ENCODE measurements at places on chromosomes 7 and 10.

DNA sequence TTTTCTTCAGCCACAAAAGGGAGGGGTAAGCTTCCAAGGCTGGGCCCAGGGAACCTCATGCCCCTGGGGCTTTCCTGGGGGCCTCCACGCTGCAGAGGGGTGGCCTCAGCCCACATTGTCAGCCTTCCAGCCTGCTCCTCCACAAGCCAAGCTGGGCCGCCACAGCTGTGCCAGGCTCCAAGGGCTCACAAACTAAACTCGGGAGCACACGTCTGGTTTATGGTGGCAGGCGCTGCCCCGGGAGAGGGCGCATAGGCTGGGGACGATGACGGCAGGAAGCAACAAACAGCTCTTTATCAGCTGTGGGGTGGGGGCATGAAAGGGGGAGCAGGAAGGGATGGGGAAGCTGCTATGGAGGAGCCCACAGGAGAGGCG lies 6.3 kb upstream of the CDH23 start:
- DNase-seq, result no peak

GRCh38 chr10:79260811-79261740 lies 86.2 kb upstream of the PPIF start:
- DNase-seq, result no peak

DNA sequence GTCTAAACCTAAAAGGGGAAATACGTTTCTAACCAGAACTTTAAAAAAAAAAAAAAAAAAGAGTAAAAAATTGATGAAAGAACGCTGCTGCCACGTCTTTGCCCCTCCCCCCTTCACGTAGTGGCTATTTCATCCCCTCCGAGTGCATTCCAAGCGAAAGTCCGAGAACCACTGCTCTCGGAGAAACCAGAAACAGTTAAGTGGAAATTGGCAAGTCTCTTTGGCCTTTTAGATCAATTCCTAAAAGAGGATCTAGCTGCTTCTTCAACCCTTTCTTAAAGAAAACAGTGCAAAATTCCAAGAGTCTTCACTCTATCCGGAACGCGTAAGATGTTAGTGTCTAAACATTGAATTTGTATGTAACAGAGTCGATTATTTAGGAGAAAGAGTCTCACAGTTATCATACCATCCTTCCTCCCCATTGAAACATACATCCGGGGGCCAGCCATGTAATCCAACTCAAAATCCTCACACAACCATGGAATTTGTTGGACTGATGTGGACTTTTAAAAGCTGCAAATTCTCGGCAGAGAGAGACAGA lies 1.1 kb downstream of the P4HA1 start:
- no peak for DNase-seq

DNA sequence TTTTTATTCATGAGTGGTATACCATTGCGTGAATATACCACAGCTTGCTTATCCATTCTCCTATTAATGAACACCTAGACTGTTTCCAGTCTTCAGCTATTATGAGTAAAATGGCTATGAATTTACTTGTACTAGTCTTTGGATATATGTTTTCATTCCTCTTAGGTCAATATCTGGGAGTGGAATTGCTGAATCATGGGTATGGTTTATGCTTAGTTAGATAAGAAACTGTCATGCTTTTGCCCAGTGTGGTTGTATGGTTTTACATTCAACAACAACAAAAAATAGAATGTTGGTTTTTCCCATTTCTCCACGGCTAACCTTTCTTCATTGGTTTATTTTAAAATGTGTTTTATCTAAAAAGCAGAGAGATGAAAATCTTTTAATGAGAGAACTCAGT lies 308.3 kb downstream of the PHF14 start:
- DNase-seq, result no peak

- DNase-seq, result no peak
Measured at GRCh38 chr10:35447693-35448407, 111.5 kb downstream of the CCNY start.

- no peak for DNase-seq
Measured at GRCh38 chr10:121244818-121245217, 353.4 kb downstream of the FGFR2 start.

GRCh38 chr10:5565205-5565545 lies 40.4 kb downstream of the CALML3 start:
- DNase-seq, result no peak

- DNase-seq, result peak; percentile 23
Measured at GRCh38 chr7:80699045-80699638, 60.7 kb downstream of the CD36 start.

- no peak for DNase-seq
Measured at GRCh38 chr7:51477323-51477722, 160.7 kb upstream of the COBL start.

GRCh38 chr7:39838326-39838725 lies 111.7 kb upstream of the CDK13 start:
- DNase-seq, result no peak

DNA sequence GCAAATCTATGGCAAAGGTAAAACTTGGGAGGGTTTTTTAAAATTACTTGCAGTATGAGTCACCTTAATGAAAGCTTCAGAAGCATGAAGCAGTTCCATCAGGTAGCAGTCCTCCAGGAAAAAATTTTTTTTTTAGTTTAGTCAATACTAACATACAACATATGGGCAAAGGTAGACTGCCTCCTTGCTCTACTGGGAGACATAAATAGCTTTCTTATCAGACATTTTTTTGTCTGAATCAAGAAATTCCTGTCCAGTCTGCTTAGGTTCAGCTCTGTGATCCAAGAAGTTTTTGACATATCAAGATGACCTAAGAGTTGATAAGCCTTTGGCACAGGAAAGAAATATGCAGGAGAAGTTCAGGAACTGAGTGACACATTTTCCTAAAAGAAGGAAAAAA lies 171.5 kb upstream of the TCF7L2 start:
- DNase-seq, result no peak

DNA sequence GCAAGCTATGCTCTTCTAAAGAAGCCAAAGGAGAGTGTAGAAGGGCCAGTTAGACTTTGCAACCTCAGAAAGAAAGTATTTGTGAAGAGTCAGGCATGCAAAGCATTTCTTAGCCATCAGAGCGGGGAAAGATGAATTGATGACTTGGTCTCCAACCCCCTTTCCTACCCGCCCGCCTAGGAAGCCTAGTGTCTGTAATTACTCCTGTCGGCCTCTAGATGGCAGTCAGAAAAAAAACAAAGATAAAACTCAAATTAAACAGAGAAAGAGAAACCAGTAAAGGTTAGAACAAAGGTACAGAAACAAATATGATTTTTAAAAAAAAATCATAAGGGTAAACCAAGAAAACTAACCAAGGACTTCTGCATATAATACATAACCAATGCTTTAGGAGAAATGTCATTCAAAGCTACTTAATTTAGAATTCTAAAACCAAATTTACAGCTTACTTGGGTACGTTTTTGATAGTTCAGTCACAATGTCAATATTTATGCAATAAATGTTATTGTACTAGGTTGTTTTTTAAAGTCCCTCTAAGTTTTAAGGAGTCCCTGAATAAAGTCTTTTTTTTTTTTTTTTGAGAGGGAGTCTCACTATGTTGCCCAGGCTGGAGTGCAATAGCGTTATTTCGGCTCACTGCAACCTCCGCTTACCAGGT lies 97.6 kb downstream of the LYZL1 start:
- DNase-seq, result no peak

DNA sequence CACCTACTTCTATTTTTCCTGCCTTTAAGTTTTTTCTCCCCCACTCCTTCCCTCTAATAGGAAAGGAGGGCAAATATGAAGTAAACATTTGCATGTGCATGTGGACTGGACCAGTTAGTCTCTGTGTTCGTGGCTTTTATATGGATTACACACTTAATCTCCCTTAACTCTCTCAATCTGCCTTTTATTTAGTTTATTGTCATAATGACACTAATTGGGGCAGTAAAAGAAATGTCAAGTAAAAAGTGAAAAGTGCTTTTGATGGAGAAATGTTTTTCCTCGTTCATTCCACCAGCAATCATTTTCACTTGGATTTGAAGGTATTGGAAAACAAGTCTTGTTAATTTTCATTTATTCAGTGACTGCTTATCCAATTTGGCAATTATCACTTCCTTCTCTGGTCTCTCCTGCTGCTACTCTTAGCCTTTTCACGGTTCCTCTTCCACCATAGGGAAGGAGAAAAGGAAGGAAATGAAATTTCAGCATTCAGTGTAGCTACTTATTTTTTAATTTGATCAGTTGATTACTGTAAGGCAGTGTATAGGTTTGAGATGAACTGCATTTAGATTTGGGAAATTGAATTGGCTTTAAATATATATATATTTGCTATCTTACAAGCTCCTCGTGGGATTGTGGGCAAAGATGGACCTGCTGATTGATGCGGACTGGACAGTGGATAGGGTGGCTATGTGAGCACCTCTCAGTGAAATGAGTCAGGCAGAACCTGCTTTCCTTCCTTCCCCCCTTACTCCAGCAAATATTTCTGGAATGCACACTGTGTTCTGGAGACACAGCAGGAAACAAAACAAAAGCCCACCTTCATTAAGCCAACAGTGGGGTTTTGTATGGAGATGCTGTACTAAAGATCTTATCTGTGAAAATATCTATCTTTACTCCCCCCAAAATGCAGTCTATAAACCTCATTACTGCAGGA lies 77.5 kb downstream of the LRRC4 start:
- DNase-seq, result no peak

DNA sequence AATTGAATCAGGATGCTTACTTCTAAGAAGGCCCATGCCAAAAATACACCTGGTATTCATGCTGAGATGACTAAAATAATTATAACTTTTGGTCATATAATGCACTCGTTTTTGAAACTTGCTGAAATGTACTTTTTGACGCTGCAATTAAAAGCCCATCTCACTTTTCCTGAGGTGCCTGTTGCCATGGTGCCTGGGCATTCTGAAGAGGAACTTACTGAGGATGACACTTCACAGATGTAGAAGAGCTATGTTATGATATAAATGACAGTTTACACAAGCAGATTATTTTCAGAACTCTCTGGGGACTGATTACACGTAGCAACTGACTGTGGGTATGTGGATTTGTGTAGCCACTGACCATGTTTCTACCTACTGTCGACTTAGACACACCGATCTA lies 182.4 kb downstream of the TPK1 start:
- DNase-seq, result no peak

- DNase-seq, result peak; percentile 96
Measured at GRCh38 chr7:130393101-130393561, 12.8 kb downstream of the CPA1 start.

DNA sequence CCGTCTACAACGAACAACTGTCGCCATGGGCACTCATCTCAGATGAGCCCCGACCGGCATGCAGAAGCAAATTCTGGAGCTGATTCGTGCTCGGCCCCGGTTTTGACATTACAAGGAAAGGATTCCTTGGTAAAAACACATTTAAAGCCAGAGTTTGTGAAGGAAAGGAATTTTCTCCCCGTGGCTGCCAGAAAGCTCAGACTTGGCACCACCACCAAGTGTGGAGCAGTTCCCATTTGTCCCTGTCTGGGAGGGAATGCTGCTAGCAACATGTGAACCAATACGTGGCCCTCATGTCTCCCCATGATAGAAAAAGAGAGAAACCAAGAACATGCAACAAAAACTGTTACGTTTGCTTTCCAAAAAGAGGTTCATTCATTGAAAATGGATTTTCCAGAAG lies 55.2 kb upstream of the DDC start:
- no peak for DNase-seq

DNA sequence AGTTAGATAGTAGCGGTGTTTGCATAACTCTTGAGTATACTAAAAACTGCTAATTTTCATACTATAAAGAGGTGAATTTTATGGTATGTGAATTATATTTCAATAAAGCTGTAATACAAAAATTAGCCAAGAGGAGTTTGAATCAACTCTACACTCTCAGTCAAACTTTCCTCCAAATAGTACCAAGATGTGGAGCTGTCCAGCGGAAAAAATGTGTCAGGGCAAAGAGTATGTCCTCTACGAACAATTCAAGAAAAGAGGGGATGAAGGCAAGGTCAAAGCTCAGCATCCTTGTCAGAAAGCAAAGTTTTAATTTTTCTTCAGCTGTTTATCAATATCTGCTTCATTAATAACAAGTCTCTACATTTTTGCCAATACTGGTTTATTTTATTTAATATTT lies 51.8 kb upstream of the CDC14C start:
- no peak for DNase-seq

DNA sequence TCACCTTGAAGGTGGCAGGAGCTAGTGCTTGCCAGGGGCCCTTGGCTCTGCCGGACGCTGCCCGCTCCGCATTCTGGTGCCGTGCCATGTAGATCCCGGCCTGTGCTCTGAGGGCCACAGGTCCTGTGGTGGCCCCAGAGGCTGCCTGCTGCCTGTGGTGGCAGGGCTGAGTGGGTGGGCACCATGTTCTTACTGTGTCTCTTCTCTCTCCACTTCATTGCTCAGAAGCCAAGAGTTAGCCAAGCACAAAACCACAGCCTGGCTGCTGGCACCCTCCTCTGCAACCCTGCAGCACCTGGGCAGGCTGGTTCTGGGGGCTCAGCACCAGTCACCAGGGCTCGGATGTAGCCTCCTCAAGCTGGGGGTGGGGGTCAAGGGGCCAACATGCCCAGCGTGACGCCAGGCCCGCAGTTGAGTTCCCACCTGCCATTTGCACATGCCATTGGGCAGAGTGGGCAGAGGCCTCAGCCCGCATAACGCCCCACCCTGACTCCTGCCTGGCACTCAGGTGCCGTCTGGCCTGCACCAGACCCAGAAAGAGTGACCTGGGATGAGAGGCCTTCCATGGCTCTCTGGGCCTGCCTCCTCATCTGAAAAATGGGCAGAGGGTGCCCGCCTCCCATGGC lies 16.3 kb downstream of the ZMIZ1 start:
- peak; percentile 53 for DNase-seq

- DNase-seq, result no peak
Measured at GRCh38 chr10:63265683-63266235, 132.6 kb downstream of the NRBF2 start.

DNA sequence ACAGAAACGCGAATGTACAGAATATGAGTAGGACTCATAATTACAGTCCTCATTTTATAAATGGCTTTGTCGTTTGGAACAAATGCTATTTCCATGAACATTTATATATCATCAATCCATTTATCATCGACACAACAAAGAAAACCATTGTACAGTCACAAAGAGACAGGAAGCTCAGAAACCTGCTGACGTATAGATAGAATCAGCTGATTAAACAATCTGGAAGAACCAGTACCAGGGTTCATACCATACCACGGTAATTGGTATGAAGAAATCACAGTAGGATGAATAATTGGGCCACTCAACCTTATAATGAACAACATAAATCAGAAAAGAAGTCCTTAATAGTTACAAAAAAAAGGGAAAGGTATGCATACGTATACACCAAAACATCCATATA lies 295.0 kb downstream of the PARD3 start:
- no peak for DNase-seq

DNA sequence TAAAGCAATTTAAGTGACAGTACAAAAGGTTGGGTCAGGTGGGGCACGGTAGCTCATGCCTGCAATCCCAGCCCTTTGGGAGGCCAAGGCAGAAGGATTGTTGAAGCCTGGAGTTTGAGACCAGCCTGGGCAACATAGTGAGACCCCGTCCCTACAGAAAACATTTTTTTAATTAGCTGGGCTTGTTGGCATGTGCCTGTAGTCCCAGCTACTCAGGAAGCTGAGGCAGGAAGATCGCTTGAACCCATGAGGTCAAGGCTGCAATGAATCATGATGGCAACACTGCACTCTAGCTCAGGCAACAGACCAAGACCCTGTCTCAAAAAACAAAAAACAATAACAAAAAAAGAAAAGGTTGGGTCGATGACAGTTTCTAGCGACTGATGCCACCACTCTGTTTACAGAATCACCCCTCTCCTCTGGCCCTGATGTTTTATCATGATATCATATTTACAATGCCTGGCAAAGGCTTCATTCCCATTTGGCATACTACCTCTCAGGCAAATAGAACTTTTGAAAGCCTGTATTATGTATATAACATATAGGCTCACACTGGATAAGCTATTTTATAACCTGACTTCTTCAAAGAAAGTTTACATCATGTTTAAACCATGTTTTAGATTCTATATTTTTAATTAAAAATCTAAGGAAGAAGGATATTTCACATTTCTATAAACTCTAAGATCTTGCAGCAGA lies 558 bp upstream of the ABCC2 start:
- DNase-seq, result no peak
